ENCODE measurements at places on chromosomes 12 and 14. TPM values are rescaled to one million over a fixed set of nuclear protein-coding genes. Genes with fewer than 3 reads are reported as not detected.

Gene LYZ
- total RNA-seq = 0.56 TPM

Gene CFAP54
- 2.6 TPM for total RNA-seq

Gene ADAM20
- total RNA-seq = under 0.01 TPM

Gene JDP2
- 47.2 TPM for total RNA-seq

Gene SLC6A13
- total RNA-seq = not detected

Gene SCNN1A
- 1.3 TPM for total RNA-seq

Gene ACRBP
- total RNA-seq = 0.13 TPM

Gene KCNMB4
- 1.4 TPM for total RNA-seq

Gene FOXG1
- not detected for total RNA-seq

Gene RPGRIP1
- total RNA-seq = under 0.01 TPM

Gene MUCL1
- not detected for total RNA-seq

Gene DENR
- 30.1 TPM for total RNA-seq

Gene FGD6
- total RNA-seq = 7.6 TPM

Gene MYO1H
- total RNA-seq = not detected

Gene GZMH
- not detected for total RNA-seq

Gene SAMD15
- 0.39 TPM for total RNA-seq

Gene LHX5
- not detected for total RNA-seq

Gene SPX
- total RNA-seq = 0.91 TPM

Gene PPFIBP1
- 21.6 TPM for total RNA-seq

Gene ACACB
- total RNA-seq = 3.4 TPM

Gene DLK1
- total RNA-seq = not detected

Gene CCDC196
- total RNA-seq = not detected
